ENCODE measurements at places on chromosomes 1 and 21.

DNA sequence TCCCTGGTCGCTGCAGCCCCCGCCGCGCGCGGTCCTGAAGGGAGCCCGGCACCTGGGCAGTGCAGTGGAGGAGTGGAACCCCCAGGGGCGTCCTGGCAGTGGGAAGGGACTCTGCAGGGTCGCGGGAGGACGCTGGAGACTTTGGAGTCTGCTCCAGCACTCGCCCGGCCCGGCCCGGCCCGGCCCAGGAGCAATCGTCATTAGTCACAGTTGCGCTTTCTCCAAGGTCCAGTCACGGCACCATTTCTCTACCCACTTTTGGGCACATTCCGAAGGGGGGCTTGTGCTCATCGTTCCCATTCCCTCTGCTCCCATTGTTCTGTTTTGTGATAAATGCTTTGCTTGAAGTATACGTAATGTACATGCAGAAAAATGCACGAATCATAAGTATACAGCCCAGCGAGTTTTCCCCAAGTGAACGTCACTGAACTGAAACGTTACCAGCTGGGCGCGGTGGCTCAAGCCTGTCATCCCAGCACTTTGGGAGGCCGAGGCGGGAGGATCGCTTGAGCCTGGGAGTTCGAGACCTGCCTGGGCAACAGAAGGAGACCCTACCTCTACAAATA, 999 bp downstream of the THAP3 start:
- DNase-seq = no peak

DNA sequence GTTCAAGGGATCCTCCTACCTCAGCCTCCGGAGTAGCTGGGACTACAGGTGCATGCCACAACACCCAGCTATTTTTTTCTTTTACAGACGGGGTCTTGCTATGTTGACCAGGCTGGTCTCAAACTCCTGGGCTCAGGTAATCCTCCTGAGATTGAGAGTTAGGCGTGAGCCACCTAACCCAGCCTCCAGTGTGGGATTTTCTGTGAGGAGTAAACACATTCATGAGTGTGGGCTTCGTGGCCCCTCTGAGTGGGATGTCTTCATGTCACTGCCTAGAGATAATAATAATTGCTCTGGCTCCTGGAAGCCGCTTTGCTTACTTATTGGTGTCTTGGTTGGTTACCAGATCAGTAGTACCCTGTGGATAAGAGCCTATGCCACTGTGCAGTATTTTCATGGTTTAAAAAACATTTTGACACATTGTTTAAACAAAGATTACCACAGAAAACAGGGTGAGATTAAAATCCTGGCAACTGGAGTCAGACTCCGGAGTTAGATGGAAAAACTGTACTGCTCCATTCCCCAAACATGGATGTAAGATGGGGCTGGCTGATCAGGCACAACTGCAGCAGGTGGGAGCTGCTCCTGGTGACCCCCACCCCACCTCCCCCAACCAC, 159.1 kb upstream of the RAB4A start:
- no peak for DNase-seq

- DNase-seq = no peak
Measured at GRCh38 chr1:75170981-75171380, 36.8 kb downstream of the LHX8 start.

GRCh38 chr1:101484689-101485338, 248.0 kb downstream of the S1PR1 start:
- DNase-seq = no peak

DNA sequence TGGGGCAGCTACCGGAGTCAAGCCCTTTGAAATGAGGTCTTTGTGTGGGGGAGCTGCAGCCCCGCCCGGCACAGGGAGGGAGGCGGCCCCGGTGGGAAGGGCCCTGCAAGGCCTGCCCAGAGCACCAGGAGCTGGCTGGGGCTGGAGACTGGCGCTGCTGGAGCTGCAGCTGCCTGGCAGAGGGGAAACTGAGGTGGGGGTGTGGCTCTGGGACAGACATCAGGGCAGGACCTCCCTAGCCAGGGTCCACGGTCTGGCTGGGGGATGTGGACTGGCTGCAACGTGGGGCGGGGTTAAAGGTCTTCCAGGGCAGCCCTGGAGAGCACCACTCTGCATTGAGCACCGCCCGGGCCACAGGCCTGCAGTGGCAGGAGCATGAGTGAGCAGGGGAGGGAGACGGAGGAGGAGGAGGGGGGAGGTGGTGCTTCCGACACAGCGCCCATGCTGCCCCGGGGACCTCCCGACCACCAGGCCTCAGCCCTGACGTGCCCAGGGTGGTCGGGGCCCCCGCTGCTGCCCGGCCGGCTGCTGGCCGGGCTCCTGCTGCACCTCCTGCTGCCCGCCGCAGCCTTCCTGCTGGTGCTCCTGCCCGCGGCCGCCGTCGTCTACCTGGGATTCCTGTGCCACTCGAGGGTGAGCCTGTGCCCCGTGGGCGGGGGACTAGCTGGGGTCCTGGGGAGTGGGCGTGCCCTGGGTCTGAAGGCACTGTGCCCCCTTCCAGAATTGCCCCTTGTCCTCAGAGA, 4.8 kb upstream of the ANKRD65 start:
- no peak for DNase-seq

GRCh38 chr1:226652613-226653012, 86.5 kb downstream of the ITPKB start:
- no peak for DNase-seq

DNA sequence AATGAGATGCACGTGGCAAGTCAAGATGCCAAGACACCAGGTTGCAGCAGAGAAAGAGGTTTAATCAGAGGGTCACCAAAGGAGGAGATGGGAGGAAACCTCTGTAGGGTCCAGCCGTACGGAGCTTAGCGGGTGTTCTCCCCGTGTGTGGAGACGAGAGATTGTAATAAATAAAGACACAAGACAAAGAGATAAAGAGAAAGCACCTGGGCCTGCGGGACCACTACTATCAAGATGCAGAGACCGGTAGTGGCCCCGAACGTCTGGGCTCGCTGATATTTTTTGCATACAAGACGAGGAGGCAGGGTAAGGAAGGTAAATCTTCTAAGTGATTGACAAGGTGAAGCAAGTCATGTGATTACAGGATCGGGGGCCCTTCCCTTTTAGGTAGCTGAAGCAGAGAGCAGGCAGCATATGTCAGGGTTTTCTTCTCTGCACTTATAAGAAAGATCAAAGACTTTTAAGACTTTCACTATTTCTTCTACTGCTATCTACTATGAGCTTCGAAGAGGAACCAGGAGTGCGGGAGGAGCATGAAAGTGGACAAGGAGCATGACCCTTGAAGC, 41.2 kb upstream of the TDRD10 start:
- no peak for DNase-seq

- DNase-seq = no peak
Measured at GRCh38 chr1:6302568-6302967, 41.7 kb upstream of the GPR153 start.

- DNase-seq = no peak
Measured at GRCh38 chr1:84297546-84298244, 3.8 kb upstream of the SAMD13 start.

GRCh38 chr1:41455479-41456332, 28.8 kb downstream of the EDN2 start:
- no peak for DNase-seq

- no peak for DNase-seq
Measured at GRCh38 chr1:9371391-9371935, 78.8 kb downstream of the SPSB1 start.

GRCh38 chr21:39750670-39751069, 5.7 kb downstream of the IGSF5 start:
- DNase-seq = no peak

DNA sequence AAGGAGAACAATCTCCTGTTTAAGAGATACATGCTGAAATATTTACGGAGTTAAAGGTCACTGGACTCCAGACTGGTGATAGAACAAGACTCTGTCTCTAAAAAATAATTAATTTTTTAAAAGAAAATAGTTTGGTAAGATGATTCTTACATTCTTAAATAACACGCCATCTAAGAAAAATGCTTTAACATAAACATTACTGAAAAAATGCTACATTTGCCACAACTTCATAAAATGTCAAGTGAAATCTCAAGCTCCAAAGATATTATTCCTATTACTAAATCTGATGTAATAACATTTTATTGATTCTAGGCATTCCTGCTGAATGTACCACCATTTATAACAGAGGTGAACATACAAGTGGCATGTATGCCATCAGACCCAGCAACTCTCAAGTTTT, 4.1 kb downstream of the ANGPTL3 start:
- no peak for DNase-seq

DNA sequence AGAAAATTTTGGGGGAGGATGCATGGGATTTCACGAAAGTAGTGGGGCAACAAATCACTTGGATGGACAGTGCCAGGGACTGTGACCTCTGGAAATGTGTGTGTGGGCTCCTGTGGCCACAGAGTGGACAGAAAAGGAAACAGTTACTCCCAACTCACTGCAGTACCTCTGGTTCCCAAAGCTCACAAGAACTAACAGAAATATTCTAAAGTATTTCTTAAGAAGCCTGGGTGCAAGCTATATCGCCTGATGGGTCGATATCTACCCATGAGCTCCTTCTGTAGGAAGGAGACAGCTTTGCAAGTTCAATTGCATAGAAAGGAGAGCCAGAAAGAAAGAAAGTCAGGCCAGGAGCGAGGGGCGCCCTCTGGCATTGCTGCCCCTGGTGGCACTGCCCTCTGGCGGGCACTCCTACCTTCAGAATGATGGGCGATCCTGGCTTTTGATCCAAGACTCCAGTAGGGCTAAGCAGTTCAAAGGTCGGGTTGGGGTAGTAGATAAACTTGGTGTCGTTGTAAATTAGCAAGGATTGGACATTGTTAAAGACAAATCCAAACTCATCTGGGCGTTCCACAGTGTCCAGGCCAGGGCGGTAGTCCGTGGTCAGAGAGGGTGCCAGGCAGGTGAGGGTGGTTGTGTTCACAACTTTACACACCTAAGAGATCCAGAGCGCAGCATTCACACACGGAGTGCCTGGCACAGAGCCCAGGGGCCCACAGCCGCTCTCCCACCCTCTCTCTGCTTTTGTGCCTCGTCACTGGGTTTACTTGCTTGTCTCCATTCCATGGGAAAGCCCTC, 134.7 kb upstream of the CD34 start:
- no peak for DNase-seq

GRCh38 chr1:198638894-198639635, at the start of gene PTPRC:
Gene PTPRC (plus strand): TSS chr1:198639040. CDS start chr1:198639269, 229 bp downstream.
- DNase-seq = no peak

DNA sequence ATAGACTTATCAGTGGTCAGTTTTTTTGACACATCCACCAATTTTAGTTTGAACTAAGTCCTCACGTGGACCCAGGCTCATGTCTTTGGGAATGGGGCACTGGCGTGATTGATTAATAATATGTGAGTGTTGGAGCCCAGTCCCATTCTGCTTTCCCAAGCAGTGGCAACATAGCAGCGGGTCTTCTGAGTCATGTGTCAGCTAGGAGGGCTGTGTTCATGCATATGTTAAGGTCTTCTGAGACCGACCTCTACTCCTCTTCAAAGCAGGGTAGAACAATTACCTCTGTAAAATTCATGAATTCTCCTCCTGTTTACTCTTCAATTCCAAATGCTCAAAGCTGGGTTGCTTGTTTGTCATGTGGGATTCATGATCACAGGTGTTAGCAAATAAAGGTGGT, 291.3 kb downstream of the CAMTA1 start:
- no peak for DNase-seq

DNA sequence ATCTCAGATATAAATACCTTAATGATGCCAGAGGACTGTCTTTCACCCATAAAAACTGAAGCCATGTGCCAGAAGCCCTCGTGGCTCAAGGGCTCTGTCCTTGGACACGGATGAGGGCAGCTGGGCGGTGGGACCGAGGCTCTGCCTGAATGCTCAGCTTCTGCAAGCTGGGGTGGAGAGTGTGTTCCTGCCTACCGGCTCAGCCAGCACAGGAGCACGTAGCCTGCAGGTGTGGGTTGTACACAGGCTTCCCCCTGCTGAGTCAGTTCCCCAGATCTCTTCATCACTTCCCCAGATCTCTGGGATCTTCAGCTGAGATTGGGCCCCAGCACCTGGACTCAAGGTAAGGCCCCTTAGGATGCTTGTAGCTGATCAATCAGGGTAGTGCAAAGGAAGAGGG, 15.4 kb downstream of the KCNJ15 start:
- DNase-seq = no peak

DNA sequence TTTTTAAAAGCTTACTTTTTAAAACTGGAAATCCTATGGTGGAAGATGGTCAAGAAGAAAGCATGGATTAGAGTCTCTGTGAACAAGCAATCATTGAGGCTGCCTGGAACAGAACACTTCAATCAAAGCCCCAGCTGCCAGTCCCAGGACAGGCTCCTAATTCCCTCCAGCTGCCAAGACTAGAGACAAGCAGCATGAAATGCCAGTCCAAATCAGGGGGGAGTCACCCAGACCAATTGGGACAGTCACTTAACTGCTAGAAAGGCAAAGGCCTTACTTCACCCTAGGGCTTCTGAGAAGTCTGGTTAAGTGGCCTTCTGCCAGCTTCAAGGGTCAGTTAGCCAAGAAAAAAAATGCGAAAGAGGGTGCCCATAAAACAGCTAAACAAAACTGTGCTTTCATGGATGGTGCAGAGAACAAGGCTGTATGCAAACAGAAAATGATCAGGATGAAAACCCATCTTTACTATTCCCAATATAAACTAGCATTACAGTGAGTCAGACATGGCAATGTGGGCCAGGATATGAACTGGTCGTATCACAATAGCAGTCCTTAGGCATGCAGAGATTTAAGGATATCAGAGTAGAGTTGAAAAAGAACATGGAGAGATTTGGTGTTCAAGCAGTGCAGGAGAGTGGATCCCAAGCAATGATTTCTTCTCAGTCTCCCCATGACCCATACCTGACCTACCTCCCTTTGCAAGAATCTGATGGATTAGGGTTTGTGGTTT, 31.0 kb upstream of the MAN1A2 start:
- DNase-seq = no peak

GRCh38 chr1:8815582-8816151, 1.8 kb downstream of the RERE start:
- DNase-seq = no peak

- DNase-seq = no peak
Measured at GRCh38 chr21:32481875-32482408, 69.4 kb downstream of the EVA1C start.

GRCh38 chr1:100657876-100658715, 61.4 kb upstream of the VCAM1 start:
- no peak for DNase-seq

GRCh38 chr1:194225821-194226220, 1039.4 kb upstream of the B3GALT2 start:
- no peak for DNase-seq

GRCh38 chr21:42236693-42237092, 17.8 kb downstream of the ABCG1 start:
- no peak for DNase-seq

GRCh38 chr1:92701147-92701546, 83.8 kb downstream of the EVI5 start:
- no peak for DNase-seq

GRCh38 chr1:212323066-212323465, 37.9 kb downstream of the PPP2R5A start:
- DNase-seq = no peak

GRCh38 chr1:112388436-112388835, 7.6 kb upstream of the CTTNBP2NL start:
- no peak for DNase-seq

DNA sequence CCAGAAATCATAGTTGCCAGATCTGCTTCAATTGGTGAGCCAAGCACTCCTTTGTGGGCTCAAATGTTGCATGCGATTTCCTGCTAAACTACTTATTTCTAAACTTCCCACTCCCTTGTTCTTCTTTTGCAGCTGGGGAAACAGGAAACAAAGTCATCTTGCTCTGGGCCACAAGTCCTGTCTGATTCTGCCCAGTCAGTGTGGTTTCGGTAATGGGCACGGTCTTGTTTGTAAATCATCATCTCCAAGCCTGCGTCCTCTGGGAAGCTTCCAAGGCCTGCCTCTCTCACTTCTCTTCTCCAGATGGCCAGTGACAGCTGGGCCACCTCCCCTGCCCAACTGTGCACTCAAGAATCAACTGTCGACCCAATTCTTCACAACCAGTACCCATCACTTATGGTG, 4.4 kb downstream of the S100A8 start:
- DNase-seq = no peak
